ENCODE measurements at places on chromosomes 1 and 21. TPM values are rescaled to one million over a fixed set of nuclear protein-coding genes. Genes with fewer than 3 reads are reported as not detected.

Gene CLIC6
- total RNA-seq = not detected

- H3K27me3 ChIP-seq = no peaks in the 10 kb centered on the region
- H3K36me3 ChIP-seq = peaks cover 5% of the 10 kb centered on the region
- DNase-seq = no peak
- H3K4me1 ChIP-seq = no peaks in the 10 kb centered on the region
These were observed 67.0 kb downstream of the ST3GAL3 start for GRCh38 chr1:43774359-43774758.

DNA sequence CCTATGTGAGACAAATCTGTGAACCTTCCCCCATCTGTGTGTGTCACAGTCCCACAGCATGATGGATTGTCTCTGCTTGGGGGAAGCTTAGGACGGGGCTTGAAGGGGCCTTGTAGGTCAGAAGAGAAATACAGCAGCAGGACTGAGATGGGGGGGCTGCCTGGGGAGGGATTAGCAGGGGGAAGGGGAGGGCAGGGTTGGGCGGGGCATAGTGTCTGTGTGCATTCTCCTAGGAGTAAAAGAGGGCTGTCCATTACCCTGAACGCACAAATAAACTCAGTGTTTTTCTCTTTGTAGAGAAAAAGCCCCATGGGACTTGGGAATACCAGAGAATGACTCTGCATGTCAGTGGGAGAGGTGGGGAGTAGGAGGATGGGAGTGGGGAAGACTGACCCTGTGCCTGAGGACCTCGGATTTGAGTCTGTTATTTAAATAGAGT, 16.4 kb downstream of the RNF220 start:
- no peak for DNase-seq
- H3K36me3 ChIP-seq = no peaks in the 10 kb centered on the region
- no peak overlapping the region for H3K4me3 ChIP-seq
- peaks cover 62% of the 10 kb centered on the region for H3K27me3 ChIP-seq
- peaks cover 14% of the 10 kb centered on the region for H3K4me1 ChIP-seq

DNA sequence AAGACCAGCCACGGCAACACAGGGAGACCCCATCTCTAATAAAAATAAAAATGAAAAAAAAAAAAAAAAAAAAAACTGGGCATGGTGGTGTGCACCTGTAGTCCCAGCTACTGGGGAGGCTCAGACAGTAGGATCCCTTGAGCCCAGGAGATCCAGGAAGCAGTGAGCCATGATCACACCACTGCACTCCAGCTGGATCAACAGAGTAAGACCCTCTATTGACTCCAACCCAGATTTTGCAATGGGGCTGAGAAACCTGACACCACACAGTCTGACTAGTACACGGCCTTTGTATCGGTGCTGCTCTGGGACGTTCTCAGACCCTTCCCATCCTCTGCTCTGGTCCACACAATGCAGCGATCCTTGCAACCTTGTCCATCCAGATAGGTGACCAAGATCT, 31.8 kb downstream of the SPATA21 start:
- H3K36me3 ChIP-seq = no peaks in the 10 kb centered on the region
- H3K4me1 ChIP-seq = no peaks in the 10 kb centered on the region
- H3K27me3 ChIP-seq = no peaks in the 10 kb centered on the region
- no peak overlapping the region for H3K27ac ChIP-seq
- no peak for DNase-seq

- no peaks in the 10 kb centered on the region for H3K4me1 ChIP-seq
- no peak overlapping the region for H3K27ac ChIP-seq
- no peaks in the 10 kb centered on the region for H3K27me3 ChIP-seq
- no peaks in the 10 kb centered on the region for H3K36me3 ChIP-seq
These were observed 476.0 kb upstream of the CAMK1G start for GRCh38 chr1:209107535-209107934.

DNA sequence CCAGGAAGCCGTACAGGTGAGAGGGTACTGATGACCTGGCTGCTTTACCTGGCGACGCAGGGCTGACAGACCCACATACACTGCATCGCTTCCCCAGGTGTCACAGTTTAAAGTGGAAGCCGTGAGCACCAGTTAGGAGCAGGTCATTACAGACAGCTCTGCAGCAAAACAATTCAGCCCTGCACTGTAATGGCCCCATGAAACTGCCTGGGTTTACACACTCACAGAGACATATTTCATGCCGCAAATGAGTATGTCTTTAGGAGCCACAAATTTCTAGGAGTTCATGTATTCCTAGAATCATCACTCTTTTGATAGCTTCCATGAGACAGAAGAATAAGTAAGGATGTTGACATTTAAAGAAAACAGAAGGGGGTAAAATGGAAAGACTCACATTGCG, 723.1 kb downstream of the MATN1 start:
- no peak overlapping the region for H3K4me3 ChIP-seq
- DNase-seq = no peak
- H3K27ac ChIP-seq = no peak overlapping the region
- H3K27me3 ChIP-seq = no peaks in the 10 kb centered on the region

DNA sequence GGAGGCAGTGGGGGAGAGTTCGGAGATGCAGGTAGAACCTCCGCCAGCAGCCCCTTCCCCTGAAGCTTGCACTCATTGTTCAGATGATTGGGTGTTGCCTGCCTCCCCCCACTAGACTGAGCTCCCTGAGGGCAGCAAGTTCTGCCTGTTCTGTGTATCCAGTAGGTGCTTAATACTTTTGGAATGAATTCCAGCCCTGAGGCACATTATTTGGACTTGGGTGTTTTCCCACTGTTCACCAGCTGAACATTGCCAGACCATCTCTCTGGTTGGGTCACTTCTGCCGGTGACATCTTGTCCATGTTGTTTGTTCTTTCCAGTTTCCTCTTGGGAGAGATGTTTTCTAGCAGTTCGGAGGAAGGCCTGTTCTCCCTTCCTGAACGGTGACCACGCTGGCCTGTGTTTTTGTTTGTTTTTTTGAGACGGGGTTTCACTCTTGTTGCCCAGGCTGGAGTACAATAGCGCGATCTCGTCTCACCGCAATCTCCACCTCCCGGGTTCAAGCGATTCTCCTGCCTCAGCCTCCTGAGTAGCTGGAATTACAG, 48.7 kb downstream of the SPSB1 start:
- H3K27me3 ChIP-seq = no peaks in the 10 kb centered on the region
- no peaks in the 10 kb centered on the region for H3K4me1 ChIP-seq
- no peak overlapping the region for H3K4me3 ChIP-seq
- no peak for DNase-seq

Gene CR1
- 0.94 TPM for total RNA-seq

Gene PKP1
- total RNA-seq = not detected

DNA sequence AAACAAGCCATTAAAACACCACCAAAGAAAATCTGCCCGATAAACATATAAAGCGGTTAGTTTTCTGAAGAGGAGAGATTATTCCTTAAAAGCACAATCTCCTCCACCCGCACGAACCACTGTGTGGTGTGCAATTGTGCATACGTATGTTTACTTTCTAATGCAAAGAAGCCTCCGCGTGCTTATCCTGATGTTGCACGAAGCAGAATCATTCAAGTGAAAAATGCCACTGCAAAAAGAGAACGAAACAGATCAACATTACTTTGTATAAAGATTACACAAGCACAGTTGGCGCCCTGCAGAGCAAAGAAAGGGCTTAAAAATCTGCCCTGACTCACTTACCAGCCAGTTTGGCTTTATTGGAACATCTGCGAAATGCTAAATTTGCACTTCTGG, 166.8 kb downstream of the ZNF281 start:
- H3K4me1 ChIP-seq = no peaks in the 10 kb centered on the region
- no peak overlapping the region for H3K27ac ChIP-seq
- no peaks in the 10 kb centered on the region for H3K36me3 ChIP-seq
- H3K4me3 ChIP-seq = no peak overlapping the region
- DNase-seq = no peak

DNA sequence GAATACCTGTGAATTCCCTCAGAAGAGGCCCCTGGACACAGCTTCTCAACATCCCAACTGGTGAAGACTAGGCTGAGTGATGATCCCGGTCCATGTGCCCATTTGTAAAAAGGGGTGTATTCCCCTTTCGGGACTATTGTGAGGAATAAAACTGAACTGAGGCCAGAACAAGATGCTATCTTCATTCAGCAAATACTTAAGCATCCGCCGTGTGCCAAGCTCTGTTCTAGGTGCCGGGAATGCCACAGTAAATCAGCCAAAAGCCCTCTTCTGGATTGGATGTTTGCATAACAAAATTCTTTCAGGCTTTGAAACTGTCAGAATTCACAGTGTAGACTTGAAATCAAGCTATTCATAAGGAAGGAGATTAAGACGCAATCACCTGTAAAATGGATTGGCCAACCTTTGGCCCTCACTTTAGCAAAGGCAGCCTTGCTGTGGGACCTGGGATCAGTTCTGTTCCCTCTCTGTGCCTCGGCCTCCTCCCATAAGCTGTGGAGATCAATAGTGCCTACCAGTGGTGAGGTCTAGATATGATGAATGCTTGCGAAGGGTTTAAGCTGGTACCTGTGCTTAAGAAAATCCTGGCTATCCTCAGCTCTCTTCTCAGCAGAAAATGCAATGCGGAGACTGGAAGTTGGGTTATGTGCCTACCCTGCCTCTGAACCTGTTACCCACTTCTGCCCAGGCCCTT, 1.8 kb downstream of the ALPL start:
- H3K4me3 ChIP-seq = no peak overlapping the region
- peaks cover 6% of the 10 kb centered on the region for H3K4me1 ChIP-seq
- peaks cover 16% of the 10 kb centered on the region for H3K27me3 ChIP-seq

DNA sequence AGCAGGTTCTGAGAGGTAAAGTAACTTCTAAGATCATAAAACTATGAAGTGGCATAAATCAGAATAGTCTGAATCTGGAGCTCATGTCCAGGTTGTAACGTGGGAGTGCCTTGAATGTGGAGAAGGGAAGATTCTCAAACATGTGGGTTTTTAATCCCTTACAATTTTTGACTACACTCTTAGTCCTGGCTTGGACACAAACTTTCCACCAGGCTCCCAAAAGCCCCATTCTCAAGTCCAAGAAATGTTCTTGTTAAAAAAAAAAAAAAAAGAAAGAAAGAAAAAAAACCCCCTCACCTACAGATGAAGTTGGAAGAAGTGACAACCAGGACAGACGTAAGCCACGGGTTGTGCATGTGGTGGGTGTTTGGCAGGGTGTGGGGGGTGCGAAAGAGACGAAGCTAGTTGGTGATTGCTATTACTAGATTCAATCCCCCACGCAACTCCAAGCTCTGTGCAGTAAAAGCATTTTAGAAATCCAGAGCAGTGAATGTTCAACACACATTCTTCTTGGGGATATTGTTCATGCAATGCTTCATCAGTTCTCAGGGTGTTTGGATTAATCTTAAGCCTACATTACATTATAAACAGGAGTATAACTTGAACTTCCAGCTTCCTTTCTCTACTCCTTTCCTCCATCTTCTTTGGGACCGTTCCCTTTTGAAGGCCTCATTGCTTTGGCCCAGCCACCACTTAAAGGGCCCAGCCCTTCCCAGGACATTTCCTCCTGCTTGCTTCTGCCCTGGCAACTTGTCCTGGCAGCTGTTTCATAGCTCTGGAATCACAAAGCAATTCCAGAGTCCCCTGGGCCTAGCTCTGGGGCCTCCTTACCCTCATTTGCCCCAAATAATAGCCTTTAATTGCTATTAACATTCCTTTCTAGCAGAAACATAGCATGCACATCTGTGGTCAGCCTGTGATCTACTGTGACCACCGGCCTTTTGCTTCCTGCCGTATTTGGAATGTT, 41.8 kb downstream of the PHC2 start:
- H3K36me3 ChIP-seq = no peaks in the 10 kb centered on the region
- no peak overlapping the region for H3K4me3 ChIP-seq
- peaks cover 6% of the 10 kb centered on the region for H3K27me3 ChIP-seq
- H3K27ac ChIP-seq = no peak overlapping the region
- no peaks in the 10 kb centered on the region for H3K4me1 ChIP-seq
- no peak for DNase-seq

Gene UBIAD1
- total RNA-seq = 20.9 TPM

DNA sequence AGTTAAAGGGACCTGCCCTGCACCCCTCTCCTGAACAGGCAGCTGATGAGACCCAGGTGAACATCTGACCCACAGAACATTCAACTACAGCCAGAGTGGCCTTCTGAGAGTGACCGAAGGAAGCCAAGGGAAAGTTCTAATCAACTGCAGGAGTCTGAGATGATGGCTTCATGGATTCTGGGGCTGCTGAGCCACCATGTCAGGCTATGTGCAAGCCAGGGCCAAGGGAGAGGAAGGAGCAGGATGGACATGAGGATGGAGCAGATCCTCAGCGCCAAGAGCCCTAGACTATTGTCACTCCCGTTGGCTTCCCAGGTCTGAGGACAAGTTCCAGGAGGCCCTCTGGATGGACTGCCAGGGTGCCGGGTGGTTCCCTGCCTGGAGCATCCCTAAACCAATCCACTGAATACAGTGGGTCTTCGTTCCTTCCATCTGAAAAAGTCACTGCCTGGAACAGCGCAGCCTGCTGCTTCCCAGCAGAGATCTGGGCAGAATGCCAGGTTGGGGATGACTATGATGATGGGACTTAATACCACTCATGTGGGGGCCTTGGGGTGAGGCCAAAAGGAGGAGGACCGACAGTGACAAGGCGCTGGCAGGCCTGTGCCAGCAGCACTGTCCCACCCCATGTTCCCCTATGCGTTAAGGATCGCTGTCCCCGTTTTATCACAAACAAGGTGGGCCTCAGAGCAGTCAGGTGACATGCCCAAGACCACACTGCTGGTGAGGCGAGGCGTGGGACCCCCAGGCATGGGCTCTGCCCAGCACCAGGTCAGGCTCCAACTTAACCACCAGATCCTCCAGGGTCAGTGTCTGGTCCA, 19.8 kb downstream of the SPOCD1 start:
- no peaks in the 10 kb centered on the region for H3K4me1 ChIP-seq
- DNase-seq = no peak
- H3K27ac ChIP-seq = no peak overlapping the region
- H3K4me3 ChIP-seq = no peak overlapping the region
- H3K36me3 ChIP-seq = no peaks in the 10 kb centered on the region
- peaks cover 8% of the 10 kb centered on the region for H3K27me3 ChIP-seq

DNA sequence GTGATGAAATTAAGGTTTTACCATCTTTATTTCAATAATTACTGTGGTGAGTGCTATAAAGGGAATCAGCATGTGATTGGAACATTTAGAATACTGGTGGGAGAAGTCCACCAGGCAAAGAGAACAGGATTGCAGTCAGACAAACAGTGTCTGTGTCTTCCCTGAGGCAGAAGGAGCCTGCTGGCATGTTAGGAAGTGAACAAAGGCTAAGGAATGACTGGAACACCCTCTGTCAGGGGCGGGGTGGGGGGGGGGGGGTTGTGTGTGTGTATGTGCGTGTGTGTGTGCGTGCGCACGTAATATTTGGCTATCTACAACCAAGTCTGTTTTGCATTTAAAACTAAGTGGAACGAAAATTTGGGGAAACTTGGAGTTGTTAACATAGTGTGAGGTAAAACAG, 30.2 kb downstream of the SRRM1 start:
- H3K4me3 ChIP-seq = no peak overlapping the region
- no peak overlapping the region for H3K27ac ChIP-seq
- no peak for DNase-seq
- no peaks in the 10 kb centered on the region for H3K27me3 ChIP-seq
- no peaks in the 10 kb centered on the region for H3K4me1 ChIP-seq
- H3K36me3 ChIP-seq = peaks cover 64% of the 10 kb centered on the region

DNA sequence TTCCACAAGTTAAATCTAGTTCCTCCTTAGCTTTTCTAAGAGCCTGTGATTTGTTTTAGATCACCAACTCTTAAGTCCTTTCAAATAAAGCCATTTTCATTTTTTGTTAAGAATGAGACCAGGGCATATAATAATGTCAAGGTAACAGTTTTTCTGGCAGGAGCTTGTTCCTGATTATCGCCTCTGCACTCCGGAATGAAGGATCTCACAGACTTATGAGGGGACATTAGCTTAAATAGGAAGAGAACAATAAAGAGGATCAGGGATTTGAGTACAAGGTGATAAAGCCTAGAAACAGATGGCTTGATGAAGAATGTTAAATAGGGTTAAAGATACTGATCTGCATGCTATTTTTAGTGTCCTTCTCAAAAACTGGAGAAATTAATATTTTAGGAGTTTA, 13.6 kb upstream of the OTUD7B start:
- H3K27me3 ChIP-seq = no peaks in the 10 kb centered on the region
- no peaks in the 10 kb centered on the region for H3K4me1 ChIP-seq
- H3K36me3 ChIP-seq = no peaks in the 10 kb centered on the region
- H3K27ac ChIP-seq = no peak overlapping the region
- H3K4me3 ChIP-seq = no peak overlapping the region

All from CD4-positive, CD25-positive, alpha-beta regulatory T cell (primary cell).